ENCODE measurements at places on chromosomes 1 and 21.

DNA sequence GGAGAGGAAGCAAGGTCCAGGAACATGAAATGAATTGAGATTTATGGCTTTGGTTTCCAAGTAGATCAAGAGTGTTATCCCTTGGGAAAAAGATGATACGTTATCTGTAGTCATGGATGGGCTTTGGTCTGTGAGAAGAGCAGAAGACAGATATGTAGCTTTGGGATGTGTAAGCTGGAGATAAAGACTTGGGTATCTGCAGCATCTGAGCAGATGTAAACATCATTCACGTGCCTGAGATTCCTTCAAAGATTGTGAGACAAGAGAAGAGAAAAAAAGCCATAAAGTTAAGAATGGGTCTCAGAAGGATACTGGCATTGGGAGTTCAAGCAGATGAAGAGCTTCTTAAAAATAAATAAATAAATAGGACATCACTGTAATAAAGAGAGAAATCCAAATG, 217.8 kb downstream of the PTPRC start:
- no peak for DNase-seq

DNA sequence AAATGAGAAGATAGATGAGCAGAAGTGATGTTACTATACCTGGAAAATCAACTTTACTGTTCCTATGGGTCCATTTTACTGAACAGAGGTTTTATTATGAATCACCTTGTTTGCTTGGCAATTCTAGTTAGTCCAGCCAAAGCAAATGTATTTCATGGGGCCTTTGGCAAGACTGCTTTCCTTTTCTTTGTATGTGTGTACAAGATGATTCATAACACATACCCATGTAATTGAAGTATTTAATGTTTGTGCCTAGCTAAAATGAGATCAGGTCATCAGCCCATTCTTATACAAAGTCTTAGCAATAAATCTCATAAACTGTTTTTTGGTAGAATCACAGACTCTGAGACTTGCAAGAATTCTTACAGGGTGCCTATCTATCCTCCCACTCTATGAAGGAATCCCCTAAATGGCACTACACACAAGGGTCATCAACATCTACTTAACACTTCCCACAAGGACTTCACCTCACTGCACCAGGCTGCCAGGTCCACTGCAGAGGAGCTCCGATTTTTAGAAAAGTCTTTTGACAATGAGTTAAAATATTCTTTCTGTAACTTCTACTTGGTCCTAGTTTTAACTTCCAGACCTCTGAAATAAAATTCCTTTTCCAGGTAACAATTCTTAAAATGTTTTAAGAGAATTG, 58.5 kb downstream of the LPAR3 start:
- no peak for DNase-seq

- DNase-seq: no peak
These were observed 79.0 kb downstream of the HS2ST1 start for GRCh38 chr1:86993269-86993985.

- no peak for DNase-seq
These were observed 51.4 kb upstream of the C8B start for GRCh38 chr1:57017200-57017599.

GRCh38 chr21:35796844-35797243, 263.5 kb downstream of the SETD4 start:
- DNase-seq: no peak

DNA sequence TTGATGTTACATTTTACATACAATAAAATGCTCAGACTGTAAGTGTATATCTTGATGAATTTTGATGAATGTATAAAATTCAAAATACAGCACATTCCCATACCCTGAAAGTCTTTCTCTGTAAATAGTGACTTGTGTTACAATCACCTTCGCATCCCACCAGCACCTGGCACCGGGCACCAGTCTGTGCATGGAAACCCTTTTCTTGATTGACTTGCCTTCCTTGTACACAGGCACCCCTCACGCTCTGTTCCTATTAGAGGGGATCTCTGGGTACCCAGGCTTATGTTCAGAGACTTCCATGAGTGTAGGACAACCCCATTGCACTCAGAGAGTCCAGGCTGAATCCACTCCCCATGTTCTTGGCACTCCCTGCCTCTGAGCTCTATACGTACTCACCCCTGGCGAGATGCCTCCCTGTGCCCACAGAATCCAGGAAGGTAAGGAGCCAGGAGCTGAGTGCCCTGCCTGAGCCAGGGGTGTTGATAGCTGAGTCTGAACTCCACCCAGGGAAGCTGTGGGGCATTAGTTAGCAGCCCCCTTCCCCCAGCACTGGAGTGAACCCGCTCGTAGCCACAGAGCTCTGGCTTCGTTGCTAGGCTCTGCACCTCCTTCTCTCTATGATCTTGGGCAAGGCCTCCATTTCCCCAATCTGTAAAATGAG, 22.5 kb upstream of the PKP1 start:
- DNase-seq: no peak

GRCh38 chr1:246161626-246162025, 345.5 kb downstream of the SMYD3 start:
- no peak for DNase-seq

DNA sequence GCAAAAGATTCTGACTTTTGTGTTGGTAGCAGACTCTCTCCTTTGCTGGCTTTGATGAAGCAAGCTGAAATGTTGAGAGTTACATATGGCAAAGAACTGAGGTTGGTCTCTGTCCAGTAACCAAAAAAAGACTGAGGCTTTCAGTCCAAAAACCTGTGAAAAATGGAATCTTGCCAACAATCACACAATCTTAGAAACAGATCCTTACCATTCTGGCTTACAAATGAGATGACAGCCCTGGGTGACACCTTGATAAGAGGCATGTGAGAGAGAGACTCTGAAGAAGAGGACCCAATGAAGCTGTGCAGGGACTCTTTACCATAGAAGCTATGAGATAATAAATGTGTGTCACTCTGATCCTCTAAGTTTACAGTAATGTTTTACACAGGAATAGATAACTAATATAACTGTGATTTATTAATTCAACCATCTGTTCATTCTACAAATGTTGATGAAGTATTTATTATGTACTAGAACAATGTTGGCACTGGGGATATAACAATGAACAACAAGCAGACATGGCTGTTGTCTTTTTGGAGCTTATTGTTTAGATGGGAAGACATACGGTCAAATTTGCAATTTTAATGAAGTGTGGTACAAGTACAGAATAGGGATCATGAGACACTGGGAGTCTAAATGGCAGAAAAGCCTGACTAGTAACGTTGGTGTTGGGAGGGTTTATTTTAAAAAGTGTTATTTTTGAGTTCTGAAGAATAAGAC, 251.0 kb downstream of the OLFM3 start:
- no peak for DNase-seq

DNA sequence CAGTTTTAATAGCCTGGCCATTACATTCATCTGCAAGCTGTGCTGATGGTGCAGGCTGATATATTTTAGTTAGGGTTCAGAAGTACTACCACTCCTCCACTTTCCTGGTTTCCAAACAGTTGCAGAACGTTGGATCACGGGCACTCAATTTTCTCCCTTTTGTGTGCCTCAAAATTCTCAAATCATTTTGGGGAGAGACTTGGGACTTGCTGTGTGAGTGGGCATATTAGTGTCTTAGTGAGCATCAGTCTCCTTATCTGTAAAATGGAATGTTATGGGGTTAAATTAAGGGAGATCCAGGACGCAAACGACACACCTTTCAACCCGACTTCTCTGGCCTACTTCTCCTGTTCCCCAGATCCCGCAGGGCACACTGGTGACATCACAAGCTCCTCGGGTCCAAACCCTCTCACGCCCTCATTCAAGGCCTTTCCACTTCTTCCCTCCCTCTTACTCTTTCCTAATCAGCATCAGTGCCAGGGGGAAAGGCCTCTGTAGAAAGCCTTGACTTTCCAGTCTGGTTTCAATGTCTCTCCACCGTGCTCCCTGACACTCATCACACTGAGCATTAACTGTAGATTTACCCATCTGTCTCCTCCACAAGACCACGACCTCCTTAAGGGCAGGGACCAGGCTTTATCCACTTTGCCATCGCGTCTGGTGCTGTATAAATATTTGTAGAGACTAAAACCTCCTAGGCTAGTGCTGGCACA, 1.2 kb downstream of the PIGP start:
- DNase-seq: peak; percentile 5

Measured in CD4-positive, alpha-beta T cell treated with Interferon alpha-2 for 1 hour (primary cell).